ENCODE measurements at places on chromosomes 7 and 10.

- DNase-seq = no peak
These were observed 11.8 kb downstream of the KAZALD1 start for GRCh38 chr10:101073631-101074030.

DNA sequence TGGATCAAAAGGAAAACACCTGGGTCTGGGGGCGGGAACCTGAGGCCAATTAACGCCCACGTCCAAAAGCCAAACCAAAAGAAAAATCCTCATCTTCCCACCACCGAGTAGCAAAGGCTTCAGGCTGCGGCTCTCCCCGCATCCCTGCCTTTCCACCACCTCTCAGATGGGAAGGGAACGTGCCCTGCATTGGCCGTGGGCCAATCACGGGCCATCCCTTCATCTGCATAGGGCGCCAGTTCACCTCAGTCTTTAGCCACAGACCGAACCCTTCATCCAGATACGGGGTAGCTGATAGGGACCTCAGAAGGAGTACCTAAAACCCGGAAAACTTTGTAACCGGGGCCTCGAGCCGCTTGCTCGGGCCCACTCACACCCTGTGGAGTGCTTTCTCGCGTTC lies 626 bp downstream of the PRPF18 start:
- no peak for DNase-seq

GRCh38 chr7:151869968-151870918 lies 6.7 kb downstream of the PRKAG2 start:
- no peak for DNase-seq

DNA sequence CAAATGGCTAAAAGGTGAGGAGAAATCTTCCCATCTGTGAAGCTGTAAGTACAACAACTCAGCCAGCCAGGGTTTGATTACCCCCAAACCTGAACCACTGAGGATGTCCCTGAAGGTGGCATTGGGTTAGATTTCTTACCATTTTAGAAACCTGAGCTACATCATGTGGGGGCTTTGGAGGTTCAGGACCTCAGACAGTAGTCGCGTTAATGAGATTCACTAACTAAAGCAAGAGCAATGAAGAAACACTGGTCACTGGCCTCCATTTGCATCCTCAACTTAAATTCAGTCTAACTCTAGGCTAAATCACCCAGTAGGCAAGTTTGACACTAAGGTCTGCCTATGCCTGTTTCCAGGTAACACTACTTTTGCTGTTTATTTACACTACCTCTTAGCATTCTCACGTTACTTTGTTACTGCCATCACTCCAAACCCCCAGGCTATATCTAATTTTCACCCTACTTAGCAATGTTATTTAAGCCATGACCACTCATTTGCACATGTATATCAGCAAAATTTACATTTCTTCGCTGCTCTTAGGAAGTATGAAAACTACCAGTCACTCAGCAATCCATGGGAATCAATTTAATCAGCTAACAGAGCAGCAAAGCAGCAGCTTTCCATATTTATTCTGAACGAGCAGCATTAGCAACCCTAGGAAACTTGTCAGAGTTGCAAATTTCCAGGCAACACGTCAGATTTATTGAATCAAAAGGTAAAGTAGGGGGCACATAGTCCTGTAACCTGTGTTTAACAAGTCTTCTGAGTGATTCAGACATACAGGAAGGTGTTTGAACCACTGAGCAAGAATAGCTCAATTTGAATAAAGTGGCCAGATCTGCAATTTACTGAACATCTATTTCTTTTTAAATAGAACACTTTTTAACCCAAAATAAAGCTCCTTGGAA lies 788.4 kb upstream of the SORCS1 start:
- DNase-seq = no peak

- no peak for DNase-seq
These were observed 101.3 kb downstream of the CHRM2 start for GRCh38 chr7:136969761-136970160.

DNA sequence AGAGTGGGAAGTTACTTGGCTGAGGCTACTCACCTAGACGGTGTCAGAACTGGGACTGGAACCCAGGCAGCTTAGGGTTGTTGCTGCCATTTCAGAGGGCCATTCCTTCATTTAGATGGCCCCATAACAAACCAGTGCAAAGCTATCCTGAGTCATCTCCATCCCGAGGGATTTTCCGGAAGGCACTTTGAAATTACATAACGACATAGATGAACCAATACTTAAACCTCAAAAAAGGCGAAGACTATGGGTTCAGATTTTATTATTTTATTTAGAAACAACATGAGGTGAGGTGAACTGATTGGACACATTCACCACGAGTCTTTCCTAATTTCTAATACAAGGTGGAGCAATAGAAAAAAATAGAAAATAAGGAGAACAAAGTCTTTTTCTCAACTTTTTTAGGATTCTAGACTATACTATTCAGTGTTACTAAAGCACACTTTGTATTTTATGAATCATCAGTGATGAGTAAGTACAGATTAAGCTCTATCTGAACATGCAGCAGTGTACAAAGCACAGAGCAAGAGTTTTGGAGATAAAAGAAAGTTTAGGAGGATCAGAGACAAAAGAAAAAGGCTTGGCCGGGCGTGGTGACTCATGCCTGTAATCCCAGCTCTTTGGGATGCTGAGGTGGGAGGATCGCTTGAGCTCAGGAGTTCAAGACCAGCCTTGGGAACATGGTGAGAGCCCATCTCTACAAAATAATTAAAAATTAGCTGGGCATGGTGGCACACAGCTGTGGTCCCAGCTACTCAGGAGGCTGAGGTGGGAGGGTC lies 79.5 kb upstream of the SVIL start:
- no peak for DNase-seq

DNA sequence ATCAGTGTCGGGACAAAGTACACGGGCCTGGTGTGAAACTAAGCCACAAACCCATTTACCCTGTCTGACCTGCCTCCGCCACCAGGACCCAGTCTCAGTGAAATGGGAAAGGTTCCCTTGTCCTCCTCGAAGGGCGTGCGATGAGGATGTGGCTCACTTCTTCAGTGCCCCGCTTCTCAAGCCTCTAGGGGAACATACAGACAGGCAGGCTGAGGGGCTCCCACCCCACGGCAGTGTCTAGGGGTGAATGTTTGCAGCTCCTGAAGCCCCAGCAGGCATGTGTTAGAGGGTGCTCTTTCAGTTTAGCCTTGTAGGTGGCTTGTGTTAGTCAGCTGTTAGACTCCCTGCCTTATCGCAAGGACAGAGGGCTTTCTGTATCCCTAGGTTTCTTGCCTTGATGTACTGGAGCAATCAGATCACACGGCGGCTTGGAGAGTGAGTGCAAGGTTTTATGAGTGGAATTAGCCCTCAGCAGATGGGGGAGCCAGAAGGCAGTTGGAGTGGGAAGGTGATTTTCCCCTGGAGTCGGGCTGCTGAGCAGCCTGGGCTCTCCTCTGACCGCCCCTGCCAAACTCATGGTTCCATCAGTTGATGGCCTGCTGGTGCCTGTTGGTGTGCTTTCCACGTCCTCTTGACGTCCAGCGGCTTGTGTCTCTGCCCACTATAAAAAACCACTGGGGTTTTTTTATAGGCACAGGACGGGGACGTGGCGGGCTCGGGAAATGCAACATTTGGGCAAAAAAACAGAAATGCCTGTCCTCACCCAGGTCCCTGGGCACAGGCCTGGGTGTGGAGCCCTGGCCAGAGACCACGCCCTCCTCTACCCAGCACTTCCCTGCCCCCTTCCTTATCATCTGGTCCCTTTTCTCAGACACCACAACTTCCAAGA lies 759 bp downstream of the NUDT1 start:
- no peak for DNase-seq

- DNase-seq = no peak
These were observed 3.8 kb upstream of the STN1 start for GRCh38 chr10:103921750-103922195.

DNA sequence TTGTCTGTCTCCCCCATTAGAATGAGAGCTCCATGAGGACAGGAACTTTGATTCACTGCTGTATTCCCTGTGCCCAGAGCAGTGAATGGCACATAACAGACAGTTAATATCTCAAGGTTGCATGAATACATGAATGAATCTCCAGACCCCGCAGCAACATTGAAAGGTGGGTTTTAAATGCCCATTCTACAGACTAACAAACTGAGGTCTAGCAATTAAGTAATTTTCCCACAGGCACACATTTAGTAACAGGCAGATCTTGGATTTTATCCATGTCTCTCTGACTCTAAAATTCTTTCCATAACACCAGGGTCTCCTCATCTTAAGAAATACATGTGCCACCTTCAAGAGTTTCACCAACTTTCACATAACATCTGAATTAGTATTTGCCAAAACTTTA lies 104.7 kb upstream of the ARID5B start:
- no peak for DNase-seq

All from activated gamma-delta T cell treated with Interleukin-2 at 50 U/mL for 16 hours (primary cell).